ENCODE measurements at places on chromosomes 16 and 17. TPM values are rescaled to one million over a fixed set of nuclear protein-coding genes. Genes with fewer than 3 reads are reported as not detected.

Gene GGT6
- total RNA-seq = not detected

Gene CACNG5
- not detected for total RNA-seq

Gene SHBG
- total RNA-seq = not detected

Gene GPR139
- total RNA-seq = not detected

Gene NUP85
- total RNA-seq = 164 TPM

Gene MT1H
- not detected for total RNA-seq

Gene CCL4
- 66.7 TPM for total RNA-seq

Gene PRR29
- total RNA-seq = 1.5 TPM

Gene UNC45B
- total RNA-seq = not detected

Gene GNGT2
- total RNA-seq = 45.3 TPM

Gene SPNS1
- 27.6 TPM for total RNA-seq

Gene ITGAE
- 70.9 TPM for total RNA-seq

Gene CDH13
- total RNA-seq = not detected

Gene KRTAP16-1
- not detected for total RNA-seq

Gene KRT31
- not detected for total RNA-seq

Gene SLC38A8
- not detected for total RNA-seq

Gene GABARAP
- 231 TPM for total RNA-seq

Gene ITGA2B
- 0.44 TPM for total RNA-seq

Gene HES7
- total RNA-seq = 1.2 TPM

Gene RAB11FIP4
- total RNA-seq = 23.9 TPM

Data from activated CD8-positive, alpha-beta memory T cell treated with anti-CD3 and anti-CD28 coated beads, Interleukin-2, amount 10 ng/mL, durations not matched to agents 7 days and 5 days (primary cell).